ENCODE measurements at places on chromosomes 2 and 18.

DNA sequence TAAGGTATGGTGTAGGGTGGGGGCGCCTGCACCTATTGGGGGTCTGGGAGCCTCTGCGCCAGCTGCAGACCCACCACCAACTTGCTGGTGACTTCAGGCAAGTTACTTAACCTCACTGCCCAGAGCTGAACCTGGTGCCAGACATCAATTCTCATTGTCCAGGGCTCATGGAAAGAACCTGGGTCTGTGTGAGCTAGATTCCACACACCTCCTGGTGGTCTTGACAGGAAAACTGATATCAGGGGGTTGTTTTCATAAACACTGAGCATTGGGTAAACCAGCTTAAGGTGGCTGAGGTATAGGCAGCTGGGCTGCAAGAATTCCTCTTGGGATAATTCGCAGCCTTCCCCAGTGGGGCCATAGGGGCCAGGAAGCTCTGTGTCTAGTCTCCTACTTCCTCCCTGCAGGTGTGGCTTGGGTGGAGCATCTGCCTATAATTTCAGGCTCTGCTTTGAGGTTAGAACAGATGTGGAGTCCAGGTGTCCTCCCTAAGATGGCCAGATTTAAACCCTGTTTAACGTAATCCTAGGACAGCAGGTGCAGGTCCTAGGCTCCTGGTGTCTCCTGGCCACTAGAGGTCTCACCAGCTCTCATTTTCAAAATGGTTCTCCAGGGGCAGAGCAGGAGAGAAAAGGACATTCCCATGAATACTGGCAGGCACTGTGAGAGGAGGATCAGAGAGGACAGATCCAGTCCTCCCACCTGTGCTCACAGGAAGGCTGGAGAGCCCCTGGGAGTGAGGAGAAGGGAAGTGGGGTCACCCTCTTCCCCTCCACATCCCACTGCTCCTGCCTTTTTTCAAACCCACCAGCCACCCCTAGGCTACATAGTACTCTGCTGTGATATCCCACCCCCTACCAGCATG, 100.4 kb upstream of the SMAD2 start:
- DNase-seq = no peak

DNA sequence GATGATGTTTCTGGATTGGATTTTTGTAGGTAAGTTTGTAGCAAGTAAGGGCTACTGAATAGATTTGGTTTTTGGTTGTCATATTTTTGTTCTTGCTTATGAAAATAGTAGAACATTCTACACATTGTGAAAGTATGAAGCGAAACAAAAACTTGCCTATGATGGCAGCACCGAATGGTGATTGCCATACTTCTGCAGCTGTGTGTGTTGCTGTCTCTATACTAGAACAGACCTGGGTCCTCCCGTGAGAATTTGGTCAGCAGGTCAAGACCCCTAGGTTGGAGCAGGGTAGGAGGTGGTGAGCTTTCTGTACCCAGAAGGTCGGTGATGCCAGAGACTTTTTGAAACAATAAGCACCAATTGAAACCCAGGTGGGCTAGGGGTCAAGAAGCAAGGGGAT, 322.6 kb downstream of the PRKCE start:
- DNase-seq = no peak

GRCh38 chr2:73031725-73032701, 39.5 kb downstream of the SFXN5 start:
- DNase-seq = no peak

DNA sequence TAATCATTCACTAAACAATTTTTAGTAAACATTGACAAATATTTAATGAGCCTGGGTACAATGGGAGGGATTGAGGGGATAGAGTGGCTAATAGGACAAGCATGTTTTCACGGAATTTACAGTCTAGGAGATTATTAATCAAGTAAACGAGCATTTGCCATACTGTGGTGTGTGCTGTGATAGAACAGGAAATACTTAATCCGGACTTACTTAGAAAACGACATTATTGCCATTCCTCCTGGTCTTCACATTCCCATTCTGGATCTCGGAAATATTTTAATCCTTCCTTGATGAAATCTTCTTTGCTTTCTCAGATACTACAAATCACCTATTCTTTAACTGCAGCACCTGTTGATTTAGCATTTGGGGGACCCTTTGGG, 905 bp downstream of the TTLL4 start:
- DNase-seq = no peak

- DNase-seq = no peak
These were observed 40.3 kb downstream of the KCNS3 start for GRCh38 chr2:17918789-17919188.

- DNase-seq = peak; percentile 84
These were observed at the start of gene CWC22 for GRCh38 chr2:180006781-180007579. TSS of gene CWC22 (minus strand) at chr2:180007297. CDS start at chr2:179993341, 13,956 bp downstream.

DNA sequence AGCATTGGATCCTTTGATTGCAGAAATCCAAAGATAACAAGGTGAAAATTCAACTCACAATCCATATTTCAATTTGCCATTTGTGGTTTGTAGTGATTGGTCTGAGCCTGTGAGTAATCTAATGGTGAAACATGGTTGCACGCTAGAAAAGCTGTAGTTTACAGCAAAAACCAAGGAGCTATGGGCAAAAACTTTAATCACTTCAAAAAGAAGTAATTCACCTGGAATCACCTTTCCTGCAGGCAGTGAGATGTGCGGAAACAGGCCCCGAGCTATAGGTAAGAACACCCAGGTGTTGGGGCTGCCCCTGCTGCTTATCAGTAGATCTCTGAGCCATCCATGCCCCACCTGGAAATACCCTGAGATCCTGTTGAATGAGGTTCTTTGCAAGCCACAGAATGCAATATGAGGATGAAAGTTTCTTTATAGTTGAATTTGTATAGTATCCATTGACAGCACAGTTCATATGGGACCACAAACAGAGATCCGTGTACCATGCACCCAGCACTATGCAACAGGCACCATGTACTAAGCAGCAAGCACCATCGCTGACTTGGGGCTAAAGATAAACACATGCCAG, 208.2 kb downstream of the SPP2 start:
- DNase-seq = no peak

DNA sequence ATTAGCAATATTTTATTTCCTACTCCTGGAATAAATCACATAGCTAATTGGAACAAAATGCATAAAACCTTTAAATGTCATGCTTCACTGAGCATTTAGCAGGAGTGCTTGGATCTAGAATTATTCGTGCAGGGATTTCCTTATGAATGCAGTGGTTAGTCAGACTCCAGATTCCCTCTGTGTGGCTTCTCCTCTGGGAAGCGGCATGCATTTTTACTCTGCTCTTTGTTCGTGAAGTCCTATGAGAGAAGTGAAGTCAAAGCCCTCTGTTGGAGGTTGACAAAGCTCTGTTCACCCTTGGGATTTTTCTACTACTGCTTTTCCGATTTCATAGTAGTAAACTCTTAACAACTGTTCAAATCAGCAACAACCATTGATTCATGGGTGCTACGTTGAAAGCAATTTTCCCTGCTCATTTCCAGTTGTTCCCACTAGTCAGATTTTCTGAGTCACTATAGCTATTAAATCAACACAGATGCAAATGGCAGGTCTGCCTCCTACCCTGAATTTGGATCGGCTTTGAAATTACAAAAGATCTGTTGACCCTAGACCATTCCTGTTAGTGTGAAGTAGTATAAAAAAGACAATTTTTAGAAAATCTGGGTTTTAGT, 461.7 kb downstream of the STK39 start:
- DNase-seq = no peak

GRCh38 chr18:38752430-38752829, 1186.8 kb upstream of the CELF4 start:
- DNase-seq = no peak

GRCh38 chr2:218326315-218326714, 30.3 kb upstream of the CATIP start:
- DNase-seq = no peak

DNA sequence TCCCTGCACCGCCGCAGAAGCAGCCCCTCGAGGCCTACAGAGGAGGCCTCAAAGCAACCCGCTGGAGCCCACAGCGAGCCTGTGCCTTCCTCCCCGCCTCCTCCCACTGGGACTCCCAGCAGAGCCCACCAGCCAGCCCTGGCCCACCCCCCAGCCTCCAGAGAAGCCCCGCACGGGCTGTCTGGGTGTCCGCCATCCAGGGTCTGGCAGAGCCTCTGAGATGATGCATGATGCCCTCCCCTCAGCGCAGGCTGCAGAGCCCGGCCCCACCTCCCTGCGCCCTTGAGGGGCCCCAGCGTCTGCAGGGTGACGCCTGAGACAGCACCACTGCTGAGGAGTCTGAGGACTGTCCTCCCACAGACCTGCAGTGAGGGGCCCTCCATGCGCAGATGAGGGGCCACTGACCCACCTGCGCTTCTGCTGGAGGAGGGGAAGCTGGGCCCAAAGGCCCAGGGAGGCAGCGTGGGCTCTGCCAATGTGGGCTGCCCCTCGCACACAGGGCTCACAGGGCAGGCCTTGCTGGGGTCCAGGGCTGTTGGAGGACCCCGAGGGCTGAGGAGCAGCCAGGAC, 31.2 kb downstream of the GPC1 start:
- peak; percentile 15 for DNase-seq

Measured in activated T-cell treated with anti-CD3 and anti-CD28 coated beads, Interleukin-2, amount 50 U/mL, for 24 hours (primary cell).